Esophagus muscularis mucosa (tissue), 4 donors: ENCODE measurements at places on chromosomes 2 and 18. TPM values are rescaled to one million over a fixed set of nuclear protein-coding genes. Genes with fewer than 3 reads are reported as not detected.

SMAD4 gene
- total RNA-seq = 142 TPM

UGT1A10 gene
- total RNA-seq = not detected

GRCh38 chr2:25358836-25359235 is 17.1 kb upstream of the DNMT3A start:
- H3K36me3 ChIP-seq = no peaks in the 10 kb centered on the region
- no peak overlapping the region for H3K27ac ChIP-seq
- H3K4me1 ChIP-seq = peaks cover 6% of the 10 kb centered on the region
- H3K27me3 ChIP-seq = no peaks in the 10 kb centered on the region
- no peak for DNase-seq

ARHGAP15 gene
- 7.1 TPM for total RNA-seq

DNA sequence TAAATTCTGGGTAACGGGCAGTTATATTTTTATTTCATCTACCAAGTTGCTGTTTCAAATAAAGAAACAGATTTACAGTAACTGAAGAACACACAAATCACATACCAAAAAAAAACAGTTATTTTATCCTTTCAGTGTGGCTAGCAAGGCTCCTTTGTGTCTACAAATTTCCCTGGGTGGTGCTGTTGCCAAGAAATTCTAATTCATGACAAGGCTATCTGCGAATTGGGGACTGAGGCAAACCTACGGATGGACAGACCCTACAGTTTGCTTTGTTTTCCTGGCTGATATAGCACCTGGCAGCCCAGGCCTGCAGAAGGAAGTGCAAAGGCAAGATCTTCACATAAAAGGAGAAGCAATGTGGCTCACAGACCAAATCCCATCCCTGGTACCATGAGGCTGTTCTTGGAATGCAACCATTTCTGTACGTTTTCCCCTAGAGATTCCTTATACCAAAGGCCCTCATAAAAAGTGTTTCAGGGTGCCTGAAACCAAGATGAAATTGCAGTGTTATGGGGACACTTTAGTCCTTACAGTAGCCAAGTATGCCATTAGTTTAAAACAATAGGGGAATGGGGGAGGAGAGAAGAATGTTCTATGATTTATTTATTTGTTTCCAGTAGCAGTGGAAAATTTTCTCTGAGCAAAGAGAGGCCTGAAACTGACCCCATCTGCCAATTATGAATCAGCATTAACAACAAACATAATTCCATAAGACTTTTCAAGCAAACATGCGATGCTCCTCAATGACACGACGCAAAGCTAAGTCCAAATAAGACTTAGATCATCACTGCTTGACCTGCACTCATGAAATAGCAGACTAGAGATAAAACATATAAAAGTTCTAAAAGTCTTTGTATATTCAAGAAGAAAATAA is 4.3 kb downstream of the KLF7 start:
- peak overlapping the region; percentile 100 for H3K27ac ChIP-seq
- no peaks in the 10 kb centered on the region for H3K27me3 ChIP-seq
- no peak for DNase-seq
- peaks cover 68% of the 10 kb centered on the region for H3K4me1 ChIP-seq
- no peaks in the 10 kb centered on the region for H3K36me3 ChIP-seq
- H3K4me3 ChIP-seq = peak overlapping the region; percentile 78

DNA sequence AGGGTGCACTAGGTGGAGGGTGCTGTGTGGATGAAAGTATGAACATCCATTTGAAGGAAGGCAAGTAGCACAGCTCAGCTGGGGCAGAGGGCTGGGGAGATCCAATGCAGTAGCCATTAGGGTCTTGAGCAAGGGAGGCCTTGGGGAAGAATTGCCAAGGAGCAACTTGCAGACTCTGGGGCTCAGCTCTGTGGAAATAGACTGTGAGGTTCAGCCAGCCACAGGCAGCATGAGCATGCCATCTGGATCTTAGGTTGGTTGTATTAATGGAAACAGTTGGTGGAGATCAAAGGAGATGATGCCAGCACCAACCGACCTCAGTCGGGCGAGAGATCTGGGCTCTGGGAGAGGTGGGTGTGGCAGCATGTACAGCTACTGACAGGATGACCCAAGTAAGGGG is 5.6 kb downstream of the ZAP70 start:
- DNase-seq = no peak
- no peaks in the 10 kb centered on the region for H3K36me3 ChIP-seq
- H3K27me3 ChIP-seq = no peaks in the 10 kb centered on the region
- no peak overlapping the region for H3K27ac ChIP-seq
- no peaks in the 10 kb centered on the region for H3K4me1 ChIP-seq
- H3K4me3 ChIP-seq = no peak overlapping the region

GRCh38 chr2:199814101-199814816 is 36.7 kb downstream of the FTCDNL1 start:
- no peak overlapping the region for H3K27ac ChIP-seq
- no peaks in the 10 kb centered on the region for H3K27me3 ChIP-seq
- H3K4me1 ChIP-seq = peaks cover 11% of the 10 kb centered on the region
- H3K36me3 ChIP-seq = no peaks in the 10 kb centered on the region

DNA sequence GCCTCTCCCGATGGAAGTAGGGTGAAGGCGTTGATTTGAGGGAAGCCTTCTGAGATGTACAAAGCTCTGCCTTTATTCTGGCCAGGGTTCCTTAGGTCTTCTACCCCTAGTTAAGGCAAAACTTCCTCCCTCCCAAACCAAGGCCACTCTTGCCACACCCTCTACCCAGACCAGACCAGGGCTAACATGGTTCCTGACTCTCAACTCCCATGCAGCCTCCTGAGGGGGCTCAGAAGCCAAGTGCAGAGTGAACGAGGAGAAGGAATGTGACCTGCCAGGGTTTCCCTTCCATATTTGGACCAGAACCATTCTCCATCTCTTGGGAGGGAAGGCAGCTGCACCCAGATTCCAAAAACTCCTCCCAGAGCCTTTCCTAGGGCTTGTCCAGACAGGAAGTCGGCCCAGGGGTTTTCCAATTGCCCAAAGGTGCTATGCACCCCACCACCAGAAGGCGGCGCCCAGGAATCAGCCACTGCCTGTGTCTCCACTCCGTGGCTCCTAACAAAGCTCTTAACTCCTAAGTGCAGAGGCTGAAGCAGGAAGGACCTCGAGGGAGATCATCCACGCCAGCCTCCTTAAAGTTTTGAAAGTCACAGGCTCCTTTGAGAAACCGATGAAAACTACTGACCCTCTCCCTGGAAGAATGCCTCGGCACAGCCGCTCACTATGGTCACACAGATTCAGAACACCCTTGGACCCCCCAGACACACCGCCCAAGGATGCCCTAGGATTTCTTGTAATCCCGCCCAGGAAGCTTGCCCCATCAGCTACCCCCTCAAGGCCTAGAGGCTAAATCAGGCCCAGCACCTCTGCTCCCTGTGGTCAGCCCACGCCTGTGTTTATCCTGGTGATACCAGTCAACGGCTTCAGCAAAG is 157.8 kb downstream of the SMAD2 start:
- no peaks in the 10 kb centered on the region for H3K36me3 ChIP-seq
- no peaks in the 10 kb centered on the region for H3K4me1 ChIP-seq
- H3K27me3 ChIP-seq = no peaks in the 10 kb centered on the region
- DNase-seq = peak; percentile 89
- no peak overlapping the region for H3K4me3 ChIP-seq
- no peak overlapping the region for H3K27ac ChIP-seq

FKBP1B gene
- total RNA-seq = 5.0 TPM

NT5C1B gene
- 0.42 TPM for total RNA-seq

- no peaks in the 10 kb centered on the region for H3K36me3 ChIP-seq
- DNase-seq = no peak
- no peak overlapping the region for H3K4me3 ChIP-seq
Measured at GRCh38 chr2:56874717-56875116, 690.9 kb downstream of the CCDC85A start.

DNA sequence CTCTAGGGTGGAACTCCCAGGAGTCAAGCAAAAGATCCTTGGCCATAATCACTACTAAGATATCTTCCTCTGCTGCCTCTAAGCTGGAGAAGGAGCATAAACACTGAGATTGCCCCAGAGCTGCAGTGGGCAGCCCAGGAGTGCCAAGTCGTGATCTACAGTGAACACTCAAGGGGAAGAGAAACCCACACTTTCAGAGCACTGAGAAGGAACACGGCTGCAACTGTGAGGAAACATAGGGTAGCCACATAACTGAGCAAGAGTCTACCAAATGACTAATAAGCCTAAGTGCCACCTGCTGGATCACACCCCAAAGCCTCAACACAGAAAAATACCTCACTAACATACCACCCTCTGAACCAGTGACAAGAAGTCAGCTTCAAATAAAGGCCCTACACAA is 79.6 kb upstream of the RAB12 start:
- no peaks in the 10 kb centered on the region for H3K27me3 ChIP-seq
- no peaks in the 10 kb centered on the region for H3K4me1 ChIP-seq
- no peak overlapping the region for H3K4me3 ChIP-seq
- no peak overlapping the region for H3K27ac ChIP-seq
- no peak for DNase-seq

- peak; percentile 50 for DNase-seq
- H3K27ac ChIP-seq = no peak overlapping the region
- no peak overlapping the region for H3K4me3 ChIP-seq
Measured at GRCh38 chr2:197229509-197230443, 80.8 kb downstream of the ANKRD44 start.

NEURL3 gene
- not detected for total RNA-seq

GRCh38 chr2:127852388-127852787 is 5.6 kb downstream of the POLR2D start:
- H3K27me3 ChIP-seq = no peaks in the 10 kb centered on the region
- DNase-seq = no peak
- peaks cover 46% of the 10 kb centered on the region for H3K36me3 ChIP-seq
- H3K27ac ChIP-seq = no peak overlapping the region
- peaks cover 27% of the 10 kb centered on the region for H3K4me1 ChIP-seq

GRCh38 chr2:23767876-23768621 is 158.9 kb downstream of the ATAD2B start:
- DNase-seq = no peak
- H3K4me1 ChIP-seq = peaks cover 9% of the 10 kb centered on the region
- no peaks in the 10 kb centered on the region for H3K27me3 ChIP-seq
- H3K4me3 ChIP-seq = no peak overlapping the region
- peaks cover 43% of the 10 kb centered on the region for H3K36me3 ChIP-seq

DNA sequence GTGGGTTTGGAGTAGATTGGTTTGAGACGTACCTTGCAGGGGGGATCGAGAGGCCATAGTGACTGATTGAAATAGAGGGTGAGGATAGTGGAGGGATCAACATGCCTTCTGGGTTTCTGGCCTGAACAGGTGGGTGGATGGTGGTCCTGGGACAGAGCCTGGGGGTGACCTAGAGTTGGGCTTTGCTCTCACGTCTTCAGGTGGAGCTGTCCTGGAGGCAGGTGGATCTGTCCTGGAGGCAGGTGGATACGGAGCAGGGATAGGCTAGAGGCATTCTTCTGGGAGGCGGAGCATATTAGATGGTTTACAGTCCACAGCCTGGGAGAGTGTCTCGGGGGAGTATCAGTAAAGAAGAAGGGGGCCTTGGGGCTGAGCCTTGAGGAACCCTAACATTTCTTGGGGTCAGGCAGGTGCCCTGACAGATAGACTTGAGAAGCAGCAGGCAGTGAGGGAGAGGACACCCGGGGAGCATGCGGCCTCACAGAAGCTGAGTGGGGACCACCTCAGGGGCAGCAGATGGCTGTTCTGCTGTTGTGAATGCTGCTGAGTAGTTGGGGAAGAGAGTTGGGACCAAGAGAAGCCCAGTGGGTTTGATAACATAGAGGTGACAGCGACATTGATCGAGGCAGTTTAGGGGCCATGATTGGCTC is 1.6 kb downstream of the CAPN10 start:
- H3K27me3 ChIP-seq = no peaks in the 10 kb centered on the region
- H3K27ac ChIP-seq = no peak overlapping the region
- no peak for DNase-seq

ALLC gene
- total RNA-seq = not detected

- no peak overlapping the region for H3K4me3 ChIP-seq
- H3K4me1 ChIP-seq = peaks cover 12% of the 10 kb centered on the region
- H3K36me3 ChIP-seq = peaks cover 75% of the 10 kb centered on the region
- no peak overlapping the region for H3K27ac ChIP-seq
- no peaks in the 10 kb centered on the region for H3K27me3 ChIP-seq
- peak; percentile 29 for DNase-seq
Measured at GRCh38 chr2:121368836-121369235, 83.8 kb upstream of the TFCP2L1 start.

- H3K27ac ChIP-seq = no peak overlapping the region
- H3K4me3 ChIP-seq = no peak overlapping the region
- no peaks in the 10 kb centered on the region for H3K4me1 ChIP-seq
- H3K27me3 ChIP-seq = no peaks in the 10 kb centered on the region
Measured at GRCh38 chr2:36570416-36570815, 27.6 kb downstream of the FEZ2 start.

WDFY1 gene
- 29.2 TPM for total RNA-seq

- H3K4me3 ChIP-seq = peak overlapping the region; percentile 72
- H3K36me3 ChIP-seq = peaks cover 14% of the 10 kb centered on the region
- peaks cover 70% of the 10 kb centered on the region for H3K4me1 ChIP-seq
- no peaks in the 10 kb centered on the region for H3K27me3 ChIP-seq
Measured at GRCh38 chr18:58863539-58864145, 1.0 kb upstream of the ZNF532 start.

DNA sequence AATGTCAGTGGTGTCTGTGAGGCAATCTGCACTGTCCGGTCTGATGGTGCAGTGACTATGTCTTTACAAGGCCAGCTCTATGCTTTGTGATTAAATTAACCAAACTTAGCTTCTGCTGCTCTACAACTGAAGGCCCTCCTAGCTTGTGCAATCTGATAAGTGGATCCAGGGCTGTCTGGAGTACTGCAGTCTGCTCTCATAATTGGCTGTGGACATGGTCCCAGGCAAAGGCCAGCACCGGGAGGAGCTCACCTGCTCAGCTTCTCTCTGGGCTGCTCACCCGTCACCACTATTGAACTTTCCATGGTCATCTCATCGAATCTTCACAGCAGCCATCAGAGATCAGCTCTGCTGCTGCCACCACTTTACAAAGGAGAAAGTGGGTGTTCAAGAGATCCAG is 13.0 kb upstream of the APCDD1 start:
- no peak overlapping the region for H3K4me3 ChIP-seq
- H3K4me1 ChIP-seq = no peaks in the 10 kb centered on the region
- no peak overlapping the region for H3K27ac ChIP-seq

GRCh38 chr2:160194351-160194750 is 5.7 kb downstream of the ITGB6 start:
- no peaks in the 10 kb centered on the region for H3K36me3 ChIP-seq
- no peak for DNase-seq
- H3K4me3 ChIP-seq = no peak overlapping the region
- H3K4me1 ChIP-seq = no peaks in the 10 kb centered on the region

- H3K4me1 ChIP-seq = peaks cover 13% of the 10 kb centered on the region
- H3K27ac ChIP-seq = no peak overlapping the region
- DNase-seq = no peak
- no peak overlapping the region for H3K4me3 ChIP-seq
Measured at GRCh38 chr2:46936566-46936965, 21.0 kb upstream of the MCFD2 start.

- H3K36me3 ChIP-seq = no peaks in the 10 kb centered on the region
- H3K4me1 ChIP-seq = peaks cover 14% of the 10 kb centered on the region
- no peak overlapping the region for H3K4me3 ChIP-seq
- peak; percentile 92 for DNase-seq
- H3K27ac ChIP-seq = no peak overlapping the region
- no peaks in the 10 kb centered on the region for H3K27me3 ChIP-seq
Measured at GRCh38 chr2:191376981-191377629, 131.9 kb downstream of the MYO1B start.

SLC38A11 gene
- 3.8 TPM for total RNA-seq
